ENCODE measurements at places on chromosomes 16 and 17.

GRCh38 chr17:55722016-55722736 is 488 bp downstream of the TMEM100 start:
- DNase-seq, result no peak

DNA sequence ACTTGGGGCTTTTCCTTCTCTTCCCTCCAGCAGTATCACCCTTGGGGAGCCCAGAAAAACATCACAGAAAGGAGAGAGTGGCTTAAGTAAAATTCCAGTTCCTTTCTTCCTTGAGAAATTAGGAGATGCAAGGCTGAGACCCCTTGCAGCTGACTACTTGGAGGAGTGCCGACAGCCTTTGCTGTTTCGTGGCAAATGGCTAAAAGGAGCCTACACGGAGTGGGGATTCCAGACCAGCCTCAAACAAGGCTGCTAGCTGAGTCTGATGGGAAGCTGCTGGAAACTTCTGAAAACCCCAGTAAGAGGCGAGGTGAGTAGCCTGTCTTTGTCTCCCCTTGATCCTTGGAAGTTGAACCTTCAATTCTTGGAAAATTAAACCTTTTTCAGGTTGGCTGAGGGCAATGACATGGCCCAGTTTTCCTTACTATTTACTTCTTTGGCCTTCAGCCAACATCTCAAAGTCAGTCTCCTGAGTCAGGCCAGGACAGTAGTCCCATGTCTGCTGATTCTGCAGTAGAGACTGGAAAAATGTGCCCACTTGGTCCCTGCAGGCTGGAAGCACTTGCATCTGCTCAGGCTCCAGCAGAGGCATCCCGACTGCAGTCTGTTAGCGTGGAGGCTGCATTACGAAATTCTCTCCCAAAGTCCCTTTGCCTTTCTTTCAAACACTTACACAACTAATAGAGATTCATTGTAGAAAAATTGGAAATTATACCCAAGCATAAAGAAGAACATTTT is 23.4 kb downstream of the SMIM36 start:
- DNase-seq, result no peak

DNA sequence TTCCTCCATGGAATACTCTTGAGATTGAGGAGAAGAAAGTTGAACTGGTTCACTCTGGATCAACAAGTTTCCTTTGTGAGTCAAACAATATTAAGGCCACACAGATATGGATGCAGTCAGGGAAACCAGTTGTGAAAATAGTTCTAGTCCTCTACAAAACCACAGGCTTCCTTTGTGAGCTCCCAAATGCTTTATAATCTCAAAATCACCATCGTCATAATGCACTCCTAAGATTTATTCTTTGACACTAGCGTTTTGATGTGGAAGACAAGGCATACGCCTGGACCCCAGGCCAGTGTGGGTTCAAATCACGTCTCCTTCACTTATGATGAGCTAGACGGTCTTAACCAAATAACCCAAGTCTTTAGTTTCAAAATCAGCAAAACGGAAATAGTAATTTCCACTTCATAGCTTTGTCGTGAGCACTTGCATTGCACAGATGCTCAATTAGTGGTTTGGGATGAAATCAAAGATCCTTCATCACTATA is 142.6 kb downstream of the STX8 start:
- no peak for DNase-seq

GRCh38 chr17:36665417-36665816 is 64.0 kb downstream of the MRM1 start:
- DNase-seq, result no peak

DNA sequence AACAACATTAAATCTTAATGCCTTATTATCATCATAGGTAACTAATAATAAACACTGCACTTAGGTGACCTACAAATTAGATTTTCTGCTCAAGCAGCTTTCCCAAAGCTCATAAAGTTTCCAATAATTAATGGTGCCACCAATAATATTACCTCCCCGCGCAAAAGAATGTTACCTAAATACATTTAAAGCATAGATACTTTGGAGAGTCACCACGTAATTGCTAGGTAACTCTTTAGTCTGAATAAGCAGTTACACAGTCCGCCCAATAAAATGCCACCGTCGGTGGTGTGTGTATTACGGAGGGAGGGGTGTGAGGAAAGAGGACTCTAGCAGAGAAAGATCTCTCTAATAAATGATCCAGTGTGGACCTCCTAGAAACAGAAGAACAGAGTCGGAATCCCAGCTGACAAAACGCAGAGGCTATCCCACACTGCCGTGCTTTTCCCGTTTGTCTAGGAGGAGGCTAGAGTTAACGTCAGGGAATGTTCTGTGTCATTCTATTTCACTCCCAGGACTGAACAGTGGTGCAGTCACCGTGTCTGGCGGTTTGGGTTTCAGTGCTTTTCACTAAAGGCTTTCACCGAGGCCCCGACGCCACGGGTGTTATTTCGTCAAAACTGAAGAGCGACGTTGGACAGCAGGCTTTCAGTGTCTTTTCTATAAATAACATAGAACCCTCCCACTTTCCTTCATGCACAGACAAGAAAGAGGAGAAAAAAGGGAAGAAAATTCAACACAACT is 630 bp downstream of the RNFT1 start:
- no peak for DNase-seq

DNA sequence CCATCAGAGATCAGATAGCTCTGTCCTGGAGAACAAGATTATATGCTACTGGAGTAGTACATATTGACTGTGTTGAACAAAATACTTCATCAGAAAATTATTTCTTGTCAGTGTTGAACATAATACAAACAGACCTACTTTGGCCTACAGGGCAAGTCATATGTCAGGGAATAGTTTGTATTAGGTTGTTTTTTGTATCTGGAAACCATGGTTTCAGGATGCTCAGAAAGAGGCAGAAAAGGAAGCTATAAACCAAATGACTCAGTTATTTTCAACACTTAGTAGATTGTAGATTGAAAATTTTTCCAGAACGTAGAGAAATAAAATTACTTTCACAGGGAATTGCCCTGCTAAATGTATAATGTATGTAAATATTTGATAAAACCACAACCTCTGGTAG is 198.4 kb downstream of the CYB561 start:
- DNase-seq, result no peak

DNA sequence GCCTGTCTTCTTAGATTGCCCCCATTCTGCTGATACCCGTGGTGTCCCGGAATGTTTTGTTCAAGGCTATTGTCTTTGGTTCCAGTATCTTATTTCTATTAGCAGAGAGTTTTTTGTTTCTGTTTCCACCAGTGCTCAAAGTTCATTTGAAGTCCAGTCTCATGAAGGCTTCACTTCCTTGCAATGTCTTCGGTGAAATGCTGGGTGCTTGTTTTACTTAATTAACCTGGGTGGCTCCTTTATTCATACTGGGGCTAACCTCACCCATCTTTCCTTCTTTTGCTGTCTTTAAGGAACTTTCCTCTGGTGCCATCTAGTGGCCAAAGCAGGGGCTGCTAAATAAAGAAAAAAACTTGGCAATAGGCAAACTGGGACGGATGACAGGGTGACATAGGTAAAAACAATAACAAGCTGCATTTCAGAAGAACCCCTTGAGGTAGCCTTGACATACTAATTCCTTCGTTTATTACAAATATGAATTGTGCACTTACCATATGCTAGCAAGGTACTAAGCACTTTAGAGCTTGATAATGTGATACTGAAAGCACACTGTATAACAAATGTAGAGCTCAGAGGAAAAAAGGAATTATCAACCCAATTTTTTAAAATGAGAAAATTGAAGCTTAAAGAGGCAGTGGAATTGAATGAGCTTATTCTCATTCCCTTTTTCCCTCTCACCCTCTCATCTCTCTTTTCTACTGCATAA is 2.8 kb upstream of the SMIM36 start:
- peak; percentile 58 for DNase-seq

DNA sequence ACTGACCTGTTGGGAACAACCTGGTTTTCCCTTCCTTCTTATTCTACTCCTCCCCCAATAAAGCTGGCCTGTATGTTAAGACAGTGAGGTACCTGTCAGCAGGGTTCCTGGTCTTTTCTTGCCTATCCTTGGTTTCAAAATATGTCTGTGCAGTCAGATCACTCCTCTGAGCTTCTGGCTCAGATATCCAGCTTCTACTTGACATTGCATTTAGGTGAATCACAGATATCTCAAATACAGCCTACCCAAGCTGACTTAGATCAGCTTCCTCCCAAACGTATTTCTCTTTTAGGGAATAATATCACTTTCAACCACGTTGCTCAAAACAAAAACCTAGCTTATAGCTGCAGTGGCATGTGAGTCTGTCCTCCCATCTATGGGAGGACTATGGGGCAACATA is 48.7 kb downstream of the TEX14 start:
- no peak for DNase-seq

DNA sequence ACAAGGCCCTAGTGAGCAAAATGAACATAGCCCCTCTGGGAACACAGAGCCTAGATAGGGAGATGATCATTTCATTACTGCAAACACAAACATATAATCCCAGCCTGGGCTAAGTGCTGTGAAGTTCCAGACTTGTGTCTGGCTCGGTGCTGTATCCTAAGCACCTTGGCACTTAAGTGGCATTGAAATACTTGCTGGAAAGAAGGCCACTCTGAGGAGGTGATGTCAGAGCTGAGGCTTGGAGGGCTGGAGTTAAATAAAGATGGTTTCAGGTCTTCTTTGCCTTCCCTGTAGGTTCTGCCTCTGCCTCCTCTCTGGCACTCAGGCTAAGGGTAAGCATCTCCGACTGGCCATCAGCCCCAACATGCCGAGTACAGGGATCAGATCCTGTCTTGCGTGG is 2.4 kb upstream of the CACNA1G start:
- DNase-seq, result no peak

DNA sequence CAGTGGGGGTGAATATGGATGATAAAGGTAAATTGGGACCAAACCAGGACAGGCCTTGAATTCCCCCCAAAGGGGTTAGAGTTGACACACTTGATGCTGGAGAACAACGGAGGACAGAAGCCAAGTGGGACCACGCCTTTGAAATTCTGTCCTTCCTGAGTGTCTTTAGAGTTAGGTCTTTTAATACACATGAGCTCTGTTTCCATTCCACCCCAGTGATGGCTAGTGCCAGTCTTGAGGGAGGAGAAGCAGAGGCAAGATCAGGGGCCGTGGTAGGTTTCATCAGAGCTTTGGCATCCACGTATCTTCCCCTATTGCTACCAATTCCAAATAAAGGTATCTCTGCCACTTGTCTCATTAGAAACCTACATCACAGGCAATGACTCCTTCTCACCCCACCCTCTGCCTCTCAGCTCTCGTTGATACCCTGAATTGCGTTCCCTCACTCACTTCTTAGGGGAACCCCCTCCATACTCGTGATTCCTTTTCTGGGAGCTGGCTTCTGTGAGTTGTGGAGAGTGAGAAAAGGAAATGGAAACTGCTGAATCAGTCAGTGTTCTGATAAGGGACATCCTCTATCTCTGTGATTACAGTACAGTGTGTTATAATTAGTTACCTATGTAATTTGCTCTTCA is 2.4 kb upstream of the CCL3L1 start:
- DNase-seq, result no peak

DNA sequence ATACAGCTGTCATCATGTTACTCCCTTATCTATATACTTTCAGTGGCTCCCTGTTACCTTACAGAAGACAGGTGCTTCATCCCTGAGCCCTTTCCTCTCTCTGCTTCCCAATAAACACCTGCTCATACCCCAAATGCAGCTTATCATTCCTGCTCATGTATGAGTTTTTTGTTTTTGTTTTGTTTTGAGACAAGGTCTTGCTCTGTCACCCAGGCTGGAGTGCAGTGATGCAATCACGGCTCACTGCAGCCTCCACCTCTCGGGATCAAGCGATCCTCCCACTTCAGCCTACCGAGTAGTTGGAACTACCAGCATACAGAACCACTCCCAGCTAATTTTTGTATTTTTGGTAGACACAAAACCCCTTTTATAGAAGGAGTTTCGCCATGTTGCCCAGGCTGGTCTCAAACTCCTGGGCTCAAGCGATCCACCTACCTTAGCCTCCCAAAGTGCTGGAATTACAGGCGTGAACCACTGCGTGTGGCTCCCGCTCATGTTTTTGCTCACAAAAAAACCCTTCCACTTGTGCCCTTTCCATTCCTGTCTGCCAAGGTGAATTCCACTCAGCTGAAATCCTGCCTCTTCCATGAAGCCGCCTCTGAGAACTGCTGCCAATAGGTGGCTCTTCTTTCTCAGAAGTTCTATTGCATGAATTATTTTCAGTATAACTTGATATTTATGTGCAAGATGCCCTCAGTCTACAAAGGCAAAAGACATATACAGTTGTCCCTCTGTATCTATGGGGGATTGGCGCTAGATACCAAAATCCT is 7.9 kb upstream of the RNF157 start:
- no peak for DNase-seq

DNA sequence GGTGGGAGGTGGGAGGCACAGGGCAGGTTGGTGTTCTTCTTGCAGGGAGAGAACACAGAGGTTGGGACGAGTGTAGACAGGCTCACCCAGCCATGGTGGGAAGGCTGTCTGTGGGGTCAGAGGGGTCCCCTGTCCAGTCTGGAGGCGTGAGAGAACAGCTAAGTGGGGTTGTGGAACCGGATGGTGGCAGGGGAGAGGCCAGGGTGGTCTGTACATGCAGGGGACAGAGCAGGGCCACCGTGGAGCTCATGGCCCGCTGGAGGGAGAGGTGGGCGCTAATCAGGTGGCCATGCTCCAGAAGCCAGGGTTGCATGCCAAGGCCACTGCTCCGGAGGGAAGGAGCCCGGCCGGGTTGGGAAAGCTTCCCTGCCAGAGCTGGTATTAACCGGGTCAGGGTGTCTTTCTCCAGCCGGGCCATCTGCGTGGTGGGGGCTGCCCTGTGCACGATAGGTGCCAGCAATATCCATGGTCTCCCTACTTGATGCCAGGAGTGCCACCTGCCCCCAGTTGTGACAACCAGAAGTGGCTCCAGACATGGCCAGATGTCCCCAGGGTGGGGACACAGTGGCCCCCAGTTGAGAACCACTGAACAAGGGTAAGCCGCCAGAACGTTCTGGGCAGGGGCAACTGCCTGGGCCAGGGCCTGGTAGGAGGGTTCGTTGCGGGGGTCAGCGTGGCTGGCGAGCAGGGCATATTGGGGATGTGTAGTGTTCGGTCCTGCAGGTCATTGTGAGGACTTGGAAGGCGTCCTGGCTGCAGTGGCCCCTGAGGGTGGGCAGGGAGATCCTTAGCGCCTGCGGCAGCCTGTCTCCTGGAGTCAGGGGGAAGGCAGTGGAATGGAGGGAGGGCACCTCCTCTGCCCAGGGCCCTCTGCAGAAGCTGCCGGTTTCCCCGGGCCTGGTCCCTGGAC is 5.1 kb downstream of the SNN start:
- no peak for DNase-seq
